ENCODE measurements at places on chromosomes 7 and 10.
A peak's percentile ranks its signal among the peaks of the same experiment; 100 is the strongest.

DNA sequence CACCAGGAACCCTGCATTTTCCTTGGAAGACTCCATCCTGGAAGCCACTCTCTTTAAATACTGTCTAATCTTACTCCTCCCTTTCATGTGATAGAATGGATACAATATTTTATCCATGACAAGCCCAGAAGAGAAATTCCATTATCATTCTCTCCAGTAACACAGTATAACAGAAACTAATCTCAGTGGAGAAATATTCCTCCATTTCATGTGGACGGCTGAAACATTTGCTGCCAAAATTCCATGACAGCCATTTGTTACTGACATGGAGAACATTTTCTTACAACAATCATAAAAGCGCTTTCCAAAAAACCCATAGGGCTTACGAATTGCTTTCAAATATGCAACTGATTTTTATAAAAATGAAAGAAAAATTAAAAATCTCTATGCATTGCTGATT is 392.8 kb upstream of the KLF6 start:
- no peak for DNase-seq

DNA sequence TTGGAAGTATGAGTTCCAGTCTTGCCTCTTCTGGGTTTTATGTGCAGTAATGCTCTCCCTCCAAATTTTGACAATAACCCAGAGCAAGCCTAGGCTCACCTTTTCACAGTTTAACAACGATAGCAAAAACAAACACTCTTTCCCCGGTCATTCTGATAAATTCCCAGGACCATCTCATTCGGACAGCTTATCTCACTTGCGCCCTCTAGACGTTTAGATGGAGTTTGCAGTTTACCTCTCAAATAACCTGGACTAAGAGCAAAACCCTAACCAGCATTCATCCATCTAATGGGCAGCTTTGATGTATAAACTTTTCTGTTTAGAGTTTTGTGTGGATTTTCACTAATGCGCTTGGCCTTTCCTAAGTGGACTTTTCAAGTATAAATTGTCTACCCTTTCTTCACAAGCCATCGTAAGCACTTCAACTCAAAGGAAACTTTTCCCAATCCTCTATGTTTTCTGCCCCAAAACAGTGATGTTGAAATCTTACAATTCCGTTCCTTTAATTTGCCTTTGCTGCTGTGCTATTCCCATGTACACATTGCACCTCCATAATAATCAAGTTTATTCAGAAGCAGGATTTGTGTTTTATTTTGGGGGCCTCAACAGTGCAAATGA is 114.9 kb downstream of the HDAC9 start:
- peak; percentile 49 for DNase-seq

DNA sequence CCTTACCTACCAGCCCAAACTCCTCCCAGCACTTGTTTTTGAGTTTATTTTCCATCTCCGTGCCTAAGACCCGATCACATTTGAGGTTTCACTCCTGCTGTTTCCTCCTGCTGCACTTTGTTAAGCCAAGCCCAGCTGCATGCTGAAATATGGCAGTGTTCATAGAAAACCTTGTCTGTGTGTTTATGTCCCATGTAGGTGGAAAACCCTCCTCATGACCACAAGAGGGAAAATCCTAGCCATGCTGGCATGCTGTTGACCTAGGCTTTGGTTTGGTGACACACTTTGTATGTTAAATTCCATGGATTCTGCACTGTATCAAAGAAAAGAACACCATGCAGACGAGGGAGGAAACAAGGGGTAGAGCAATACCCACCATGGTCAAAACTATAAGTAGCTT is 154.4 kb downstream of the CUBN start:
- no peak for DNase-seq

GRCh38 chr7:143391462-143392404 is 10.6 kb downstream of the ZYX start:
- DNase-seq: no peak

DNA sequence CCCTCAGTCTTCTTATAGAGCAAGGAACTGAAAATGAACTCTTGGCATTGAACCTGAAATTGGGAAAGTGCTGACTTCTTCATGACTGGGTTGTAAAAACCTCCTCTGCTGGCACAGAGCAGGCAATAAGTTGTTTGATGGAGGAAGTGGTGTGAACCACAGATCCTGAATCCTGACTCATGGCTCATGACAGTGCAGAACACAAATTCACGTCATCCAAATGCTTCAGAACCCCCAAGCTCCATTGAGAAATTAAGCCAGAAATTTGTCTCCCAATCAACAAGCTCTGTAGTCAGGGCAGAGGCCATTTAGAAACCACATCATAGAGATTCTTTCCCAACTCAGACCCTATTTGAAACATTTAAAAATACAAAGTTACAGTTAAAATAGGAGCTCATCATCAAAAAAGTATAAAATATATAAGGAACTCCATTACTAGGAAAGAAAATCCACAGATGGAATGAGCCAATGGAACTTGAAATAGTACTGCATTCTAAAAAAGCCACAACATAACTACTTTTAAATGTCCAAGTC is 10.3 kb upstream of the STK17A start:
- DNase-seq: no peak

GRCh38 chr7:96408881-96409280 is 87.0 kb upstream of the SLC25A13 start:
- DNase-seq: no peak

GRCh38 chr10:34183016-34183796 is 631.9 kb downstream of the PARD3 start:
- no peak for DNase-seq

- DNase-seq: no peak
Observed at GRCh38 chr7:101170617-101171441, 5.5 kb upstream of the VGF start.

DNA sequence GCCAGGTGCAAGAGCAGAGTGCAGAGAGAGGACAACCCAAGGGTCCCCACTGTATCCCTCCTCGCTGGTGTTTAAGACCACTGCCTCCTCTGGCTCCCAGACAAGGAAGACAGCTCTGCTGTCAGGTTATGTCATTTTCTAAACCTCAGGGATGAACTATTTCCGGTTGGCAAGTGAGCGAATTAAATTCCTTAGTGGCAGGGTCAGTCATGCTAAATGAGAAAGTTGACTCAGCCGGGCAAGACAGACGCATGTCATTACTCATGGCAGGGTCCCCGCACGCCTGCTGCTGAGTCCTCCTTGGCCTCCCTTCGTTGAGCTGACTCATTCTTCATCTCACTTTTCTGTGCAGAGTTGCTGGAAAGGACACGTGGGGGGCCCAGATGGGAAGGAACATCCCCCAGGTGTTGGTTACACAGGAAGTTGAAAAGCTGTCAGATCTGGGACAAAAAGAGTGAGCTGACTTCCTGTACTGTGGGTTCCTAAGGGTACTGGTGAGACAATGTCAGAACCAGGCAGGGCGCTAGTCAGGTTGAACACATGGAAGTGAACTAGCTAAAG is 47.1 kb upstream of the UCN3 start:
- no peak for DNase-seq

- DNase-seq: no peak
Observed at GRCh38 chr10:60135020-60135419, 228.7 kb upstream of the CCDC6 start.

- no peak for DNase-seq
Observed at GRCh38 chr7:3356173-3356572, 55.1 kb downstream of the SDK1 start.

- DNase-seq: no peak
Observed at GRCh38 chr7:106375499-106375898, 90.7 kb upstream of the NAMPT start.

DNA sequence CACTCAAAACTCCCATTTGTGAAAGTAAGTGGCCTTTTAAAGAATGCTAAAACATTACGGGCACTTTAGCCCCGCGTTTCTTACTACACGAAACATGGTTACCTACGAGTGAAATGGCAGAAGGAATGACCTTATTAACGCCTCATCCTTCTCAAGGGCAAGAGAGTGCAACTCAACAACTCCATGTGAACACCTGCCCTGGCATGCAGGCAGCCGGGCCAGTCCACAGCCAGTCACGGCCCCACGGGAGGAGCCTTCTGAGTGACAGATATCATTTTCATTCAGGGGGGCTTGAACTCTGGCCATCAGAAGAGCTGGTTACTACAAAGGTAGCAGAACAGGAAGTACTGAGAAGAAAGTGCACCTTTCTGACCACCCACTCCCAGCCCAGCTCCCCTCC is 236.1 kb downstream of the PTPRN2 start:
- peak; percentile 33 for DNase-seq

- DNase-seq: no peak
Observed at GRCh38 chr7:48887500-48887899, 36.8 kb upstream of the CDC14C start.

DNA sequence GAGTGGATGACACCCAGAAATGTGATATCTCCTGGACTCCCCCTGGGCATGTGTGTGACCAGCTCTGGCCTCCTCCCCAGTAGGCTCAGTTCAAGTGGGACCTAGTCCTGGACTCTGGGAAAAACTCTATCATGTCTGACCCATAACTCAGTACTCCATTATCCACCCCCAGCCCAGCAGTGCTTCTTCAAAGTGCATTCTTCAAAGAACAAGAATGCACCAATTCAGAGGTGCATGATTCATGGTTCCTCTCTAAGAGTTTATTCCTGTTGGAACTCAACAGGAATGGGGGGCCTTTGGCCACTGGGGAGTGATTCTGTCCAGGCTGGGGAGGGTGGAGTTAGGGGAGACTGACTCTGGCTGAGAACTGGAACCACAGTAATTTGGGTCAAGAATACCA is 173.6 kb upstream of the CXCL12 start:
- no peak for DNase-seq

GRCh38 chr10:58140054-58140453 is 127.6 kb downstream of the IPMK start:
- DNase-seq: no peak

GRCh38 chr7:98119256-98119918 is 12.7 kb downstream of the LMTK2 start:
- no peak for DNase-seq

GRCh38 chr10:36489611-36490228 is 635.7 kb upstream of the ANKRD30A start:
- DNase-seq: no peak

DNA sequence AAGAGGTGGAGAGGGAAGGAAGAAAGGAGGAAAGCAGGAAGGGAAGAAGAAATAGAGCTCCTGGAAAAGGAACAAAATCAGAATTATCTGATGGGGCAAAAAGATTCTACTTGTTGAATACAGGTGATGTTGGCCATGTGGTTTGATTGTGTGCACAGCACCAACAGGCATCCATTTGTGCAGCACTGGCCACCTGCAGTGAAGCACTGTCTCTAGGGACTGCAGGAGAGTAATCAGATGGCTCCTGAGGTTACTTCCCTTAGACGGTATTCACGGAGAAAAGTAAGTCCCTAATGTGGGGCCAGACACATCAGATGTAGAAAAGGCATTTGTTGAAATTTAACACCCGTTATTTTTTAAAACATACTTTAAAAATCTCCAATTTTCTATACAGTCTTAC is 135.3 kb upstream of the VIPR2 start:
- DNase-seq: no peak

- no peak for DNase-seq
Observed at GRCh38 chr10:74033702-74034101, 35.8 kb downstream of the VCL start.

DNA sequence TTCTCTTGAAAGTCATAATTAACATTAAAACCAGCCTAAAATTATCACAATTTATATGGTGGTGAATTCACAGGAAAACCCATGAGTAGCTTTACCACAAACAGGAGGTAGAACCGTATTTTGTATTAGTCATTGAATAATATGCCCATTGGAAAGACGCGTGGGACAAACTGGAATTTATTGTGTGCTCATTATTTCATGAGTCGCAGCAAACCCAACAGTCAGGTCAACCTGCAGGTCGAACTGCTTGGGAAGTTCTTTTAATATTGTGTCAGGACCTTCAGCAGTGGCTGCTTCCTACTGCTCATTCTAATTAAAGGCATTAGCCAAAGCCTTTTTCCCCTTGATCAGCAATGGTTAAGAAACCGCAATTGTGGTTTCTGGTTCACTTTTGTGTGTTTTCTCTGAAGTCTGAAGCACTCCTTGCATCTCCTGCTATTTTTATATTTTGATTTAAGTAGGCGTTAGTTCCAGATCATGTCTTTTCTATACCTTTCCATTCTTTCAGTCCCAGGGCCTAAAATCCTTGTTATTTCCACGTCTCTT is 100.1 kb downstream of the RAB11FIP2 start:
- DNase-seq: no peak

DNA sequence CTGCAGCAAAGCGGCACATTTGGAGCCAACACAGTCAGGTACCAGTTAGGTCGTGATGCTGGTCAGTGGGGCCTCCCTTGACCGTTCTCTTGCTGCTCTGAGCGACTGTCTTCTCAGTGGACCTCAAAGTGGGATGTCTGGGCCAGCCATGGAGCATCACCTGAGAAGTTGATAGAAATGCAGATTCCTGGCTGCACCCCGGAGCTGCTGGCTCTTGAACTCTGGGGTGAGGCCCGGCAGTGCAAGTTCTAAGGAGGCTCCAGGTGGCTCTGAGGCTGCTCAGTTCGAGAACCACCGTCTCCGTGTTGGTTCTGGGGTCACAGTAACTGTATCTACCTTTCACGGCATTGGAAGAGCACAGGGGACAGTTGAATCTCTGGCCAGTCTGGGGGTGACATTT is 147.5 kb downstream of the WDR37 start:
- DNase-seq: no peak

GRCh38 chr10:11253385-11254002 is 235.8 kb downstream of the CELF2 start:
- no peak for DNase-seq

- DNase-seq: peak; percentile 55
Observed at GRCh38 chr10:120423431-120424197, 33.4 kb upstream of the PLPP4 start.

DNA sequence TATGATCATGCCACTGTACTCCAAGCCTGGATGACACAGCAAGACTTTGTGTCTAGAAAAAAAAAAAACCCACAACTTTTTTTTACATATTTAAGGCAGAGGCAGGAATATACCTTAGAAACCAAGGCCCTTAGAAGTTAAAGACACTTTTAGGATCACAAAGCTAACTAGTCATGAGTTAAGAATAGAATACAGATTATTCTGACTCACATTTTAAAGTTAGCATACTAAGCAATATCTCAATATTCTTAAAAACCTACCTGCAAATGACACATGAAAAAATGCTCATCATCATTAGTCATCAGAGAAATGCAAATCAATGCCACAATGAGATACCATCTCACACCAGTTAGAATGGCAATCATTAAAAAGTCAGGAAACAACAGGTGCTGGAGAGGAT is 177.7 kb downstream of the CHCHD3 start:
- DNase-seq: no peak

GRCh38 chr10:48598243-48598935 is 6.5 kb downstream of the ARHGAP22 start:
- peak; percentile 34 for DNase-seq

DNA sequence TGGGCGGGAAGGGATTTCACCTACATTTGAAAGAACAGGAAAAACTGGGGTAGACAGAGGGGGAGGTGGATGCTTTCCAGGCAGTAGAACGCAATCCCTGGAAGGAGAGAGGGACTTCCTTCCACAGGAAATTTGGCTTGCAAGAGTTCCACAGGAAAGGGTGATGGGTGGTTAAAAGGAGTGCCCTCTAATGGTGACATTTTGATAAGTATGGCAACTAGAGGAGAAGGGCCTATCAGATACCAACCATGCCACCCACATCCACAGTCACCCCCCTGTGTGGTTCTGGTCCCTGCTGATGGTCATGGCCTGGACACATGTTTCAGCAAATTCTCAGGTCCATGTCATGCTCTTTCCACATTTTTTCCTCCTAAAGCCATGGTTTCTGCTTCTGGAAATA is 27.1 kb upstream of the COL13A1 start:
- DNase-seq: no peak

Data from ecto neural progenitor cell (in vitro differentiated cells).